Activated B cell treated with CpG ODN at 0.5 μM for 24 hours (primary cell): ENCODE measurements at places on chromosomes 3 and 15.

- no peak for DNase-seq
These were observed 106.6 kb downstream of the EOMES start for GRCh38 chr3:27615555-27615954.

- no peak for DNase-seq
These were observed 683.0 kb downstream of the NTRK3 start for GRCh38 chr15:87573534-87573933.

- DNase-seq: no peak
These were observed 43.6 kb upstream of the DCBLD2 start for GRCh38 chr3:98945101-98945524.

DNA sequence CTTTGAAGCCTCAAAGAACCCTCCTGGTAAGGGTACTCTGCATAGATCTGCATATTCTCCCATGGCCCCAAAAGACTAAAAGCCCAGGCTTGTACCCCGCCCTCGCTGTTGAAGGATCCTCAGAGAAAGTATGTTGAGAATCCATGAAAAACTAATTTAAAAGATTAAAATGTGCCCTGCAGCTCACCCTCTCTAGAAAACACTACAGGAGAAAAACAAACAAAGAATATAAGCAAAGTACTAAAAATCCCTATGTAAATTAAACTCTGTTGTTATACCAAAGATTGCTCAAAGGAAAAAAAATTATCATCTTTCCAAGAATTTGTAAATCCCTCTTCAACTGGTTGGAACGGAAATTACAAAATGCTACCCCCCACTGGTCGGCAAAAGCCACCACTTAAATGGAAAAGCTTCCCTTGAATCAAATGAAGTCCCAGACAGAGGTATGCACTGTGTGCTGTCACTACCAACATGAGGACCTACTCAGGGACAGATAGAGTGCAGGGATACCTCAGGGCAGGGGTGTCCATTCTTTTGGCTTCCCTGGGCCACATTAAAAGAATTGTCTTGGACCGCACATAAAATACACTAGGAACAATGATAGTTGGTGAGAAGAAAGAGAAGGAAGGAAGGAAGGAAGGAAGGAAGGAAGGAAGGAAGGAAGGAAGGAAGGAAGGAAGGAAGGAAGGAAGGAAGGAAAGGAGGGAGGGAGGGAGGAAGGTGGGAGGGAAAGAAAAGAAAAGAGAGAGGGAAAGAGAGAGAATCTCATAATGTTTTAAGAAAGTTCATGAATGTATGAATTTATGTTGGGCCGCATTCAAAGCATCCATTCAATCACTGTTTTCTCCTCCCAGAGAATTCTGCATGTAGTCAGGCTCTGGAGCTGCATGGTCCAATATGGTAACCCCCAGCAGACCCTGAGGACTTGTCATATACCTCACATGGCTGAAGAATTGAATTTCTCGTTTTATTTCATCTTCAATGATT lies 88.1 kb downstream of the MAGI1 start:
- no peak for DNase-seq

DNA sequence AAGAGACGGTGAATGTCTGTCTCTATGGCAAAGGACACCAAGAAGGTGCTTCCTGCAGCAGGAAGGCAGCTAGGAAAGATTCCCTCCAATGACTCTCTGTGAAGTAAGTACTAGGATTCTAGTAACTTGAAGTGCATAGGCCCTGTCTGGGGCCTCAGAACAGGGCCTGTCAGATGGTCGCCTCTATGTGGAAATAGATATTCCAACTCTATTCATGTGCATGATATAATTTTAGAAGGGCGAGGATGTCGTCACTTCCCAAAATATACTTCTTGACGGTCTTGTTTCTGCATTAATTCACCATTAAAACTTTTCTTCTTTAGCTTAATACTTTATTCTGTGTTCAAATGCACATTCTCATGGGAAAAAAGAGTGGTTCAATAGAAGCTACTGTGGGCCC lies 167.0 kb downstream of the TLE3 start:
- no peak for DNase-seq

DNA sequence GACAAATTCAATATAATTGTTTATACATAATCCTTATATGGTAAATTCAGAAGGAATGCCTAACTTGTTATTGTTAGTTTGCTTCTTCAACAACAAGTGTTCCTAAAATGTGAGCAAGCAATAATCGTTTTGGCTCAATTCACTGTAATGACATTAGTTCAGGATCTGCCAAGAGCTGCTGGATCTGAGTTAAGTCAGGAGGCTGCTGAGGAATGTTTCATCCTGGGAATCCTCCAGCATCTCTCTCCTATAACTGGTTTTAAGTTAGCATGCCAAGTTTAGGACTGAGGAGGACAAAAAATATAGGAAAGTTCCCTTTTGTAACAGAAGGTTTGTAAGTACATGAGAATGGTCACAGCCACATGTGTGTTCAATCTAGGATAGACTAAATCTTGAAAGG lies 4.9 kb upstream of the GTF2A2 start:
- DNase-seq: no peak

GRCh38 chr3:131619821-131620220 lies 117.0 kb upstream of the MRPL3 start:
- DNase-seq: no peak

DNA sequence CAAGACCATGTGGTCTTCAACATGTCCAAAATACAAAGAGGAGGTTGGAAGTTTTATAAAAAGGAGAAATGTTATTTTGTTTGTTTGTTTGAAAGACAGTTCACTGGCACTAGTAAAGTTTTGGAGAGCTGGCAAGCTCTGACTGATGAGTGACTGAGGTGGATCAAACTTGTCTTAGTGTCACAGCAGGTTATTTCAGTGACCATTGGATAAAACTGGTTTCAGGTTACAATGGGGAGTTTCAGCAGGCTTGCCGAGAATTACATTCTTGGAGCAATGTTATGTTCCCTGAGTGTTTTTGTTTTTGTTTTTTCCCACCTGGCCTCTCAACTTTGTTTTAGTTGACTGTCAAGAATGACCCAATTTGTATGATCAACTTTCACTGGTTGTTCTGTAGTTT lies 414.5 kb upstream of the ARHGEF26 start:
- DNase-seq: no peak

GRCh38 chr3:48301800-48302166 lies 31.7 kb downstream of the SPINK8 start:
- no peak for DNase-seq

- DNase-seq: no peak
These were observed 34.8 kb upstream of the DCP1A start for GRCh38 chr3:53382106-53382505.

GRCh38 chr3:54432975-54433374 lies 310.6 kb downstream of the CACNA2D3 start:
- DNase-seq: no peak

DNA sequence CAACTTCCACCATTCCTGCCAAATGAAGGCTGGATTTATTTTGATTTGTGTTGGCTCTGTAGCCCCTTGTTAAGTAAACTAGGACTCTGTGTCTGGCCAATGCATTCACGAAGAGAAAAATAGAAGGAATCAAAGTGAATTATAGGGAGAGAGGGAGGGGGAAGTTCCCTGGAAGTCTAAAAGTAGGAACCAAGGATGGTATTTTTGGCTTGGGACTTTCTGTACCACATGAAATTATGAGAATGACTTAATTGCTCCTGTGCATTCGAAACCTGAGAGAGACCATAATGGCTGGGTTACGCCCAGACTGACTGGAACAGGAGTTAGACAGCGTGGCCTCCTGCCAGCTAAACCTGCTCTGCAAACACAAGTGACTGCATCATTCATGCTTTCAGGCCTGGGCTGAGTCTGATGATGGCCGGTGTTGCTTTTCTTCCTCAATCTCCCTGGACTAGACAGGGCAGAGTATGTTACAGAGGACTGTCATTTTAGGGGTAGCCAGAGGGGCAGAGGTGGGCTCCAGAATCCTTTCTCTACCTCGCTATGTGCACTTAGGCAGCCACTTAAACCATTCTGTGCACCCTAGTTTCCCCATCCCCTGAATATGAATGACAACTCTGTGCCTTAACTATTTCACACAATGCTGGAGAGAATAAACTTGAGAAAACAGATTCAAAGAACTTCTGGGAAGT lies 58.9 kb downstream of the MYO1E start:
- DNase-seq: no peak

- DNase-seq: no peak
These were observed 43.5 kb downstream of the PHC3 start for GRCh38 chr3:170137986-170138385.

DNA sequence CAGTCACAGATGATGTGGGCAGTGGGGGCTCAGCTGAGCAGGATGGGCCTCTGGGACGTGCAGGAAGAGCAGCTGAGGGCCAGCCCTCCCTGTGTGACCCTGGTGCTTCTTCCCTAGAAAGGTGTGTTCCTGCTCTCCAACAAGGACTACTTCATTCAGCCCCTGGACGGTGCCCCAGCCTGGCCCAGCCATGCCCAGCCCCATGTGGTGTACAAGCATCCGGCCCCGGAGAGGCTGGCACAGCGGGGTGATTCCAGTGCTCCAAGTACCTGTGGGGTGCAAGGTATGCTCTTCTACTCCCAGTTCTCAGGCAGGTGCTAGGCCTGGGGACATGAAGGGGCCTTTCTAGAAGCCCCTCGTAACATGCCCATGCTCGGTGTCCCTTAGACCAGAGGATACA lies 38.3 kb downstream of the SAXO2 start:
- DNase-seq: no peak

DNA sequence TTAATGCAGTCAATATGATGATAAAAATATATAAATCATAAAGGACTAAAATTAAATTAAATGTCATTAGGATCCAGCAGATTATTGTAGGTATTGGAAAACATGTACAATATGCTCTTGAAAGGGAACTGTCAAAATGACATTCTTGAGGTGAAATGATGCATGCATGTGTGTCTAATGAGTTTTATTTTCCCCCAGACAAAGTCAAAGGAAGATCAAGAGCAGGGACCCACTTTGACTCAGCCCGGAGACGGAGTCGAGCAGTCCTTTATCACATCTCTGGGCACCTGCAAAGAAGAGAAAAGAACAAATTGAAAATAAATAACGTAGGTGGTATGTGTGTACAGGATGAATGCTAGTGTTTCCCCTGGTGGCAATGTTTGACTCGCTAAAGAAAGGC lies 194.1 kb downstream of the KCNH8 start:
- no peak for DNase-seq

- no peak for DNase-seq
These were observed 40.4 kb downstream of the BHLHE40 start for GRCh38 chr3:5019411-5020241.

DNA sequence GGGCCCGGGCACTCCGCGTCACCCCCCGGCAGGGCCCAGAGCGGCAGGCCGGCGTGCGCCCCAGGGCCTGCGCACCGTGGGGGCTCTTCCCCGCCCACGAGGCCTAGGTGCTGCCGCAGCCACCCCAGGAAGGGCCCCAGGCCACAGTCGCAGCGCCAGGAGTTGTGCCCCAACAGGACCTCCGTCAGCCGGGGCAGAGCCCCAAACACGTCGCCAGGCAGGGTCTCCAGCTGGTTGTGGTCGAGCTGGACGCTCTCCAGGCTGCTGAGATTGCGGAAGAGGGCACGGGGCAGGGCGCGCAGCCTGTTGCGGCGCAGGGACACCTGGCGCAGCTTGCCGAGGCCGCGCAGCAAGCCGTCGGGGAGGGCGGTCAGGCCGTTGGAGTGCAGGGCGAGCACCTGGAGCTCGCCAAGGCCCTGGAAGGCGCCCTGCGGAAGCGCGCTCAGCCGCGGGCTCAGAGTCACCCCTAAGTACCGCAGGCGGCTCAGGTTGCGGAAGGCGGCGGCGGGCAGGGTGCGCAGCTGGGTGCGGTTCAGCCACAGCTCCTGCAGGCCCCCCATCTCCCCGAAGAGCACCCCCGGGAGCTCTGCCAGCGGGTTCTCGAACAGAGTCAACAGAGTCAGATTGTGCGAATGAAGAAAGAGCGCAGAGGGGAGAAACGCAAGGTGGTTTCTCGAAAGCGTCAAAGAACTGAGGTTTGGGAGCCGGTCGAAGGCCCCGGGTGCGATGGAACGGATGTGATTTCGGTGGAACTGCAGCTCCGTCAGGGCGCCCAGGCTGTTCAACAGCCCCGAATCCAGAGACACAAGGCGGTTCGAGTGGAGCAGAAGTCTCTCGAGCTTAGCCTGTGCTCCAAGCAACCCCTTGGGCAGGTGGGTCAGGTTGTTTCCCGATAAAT lies 2.0 kb downstream of the GP5 start:
- no peak for DNase-seq
